ENCODE measurements at places on chromosomes 5 and 9. TPM values are rescaled to one million over a fixed set of nuclear protein-coding genes. Genes with fewer than 3 reads are reported as not detected.

The TMOD1 gene
- total RNA-seq = 1.5 TPM

The SEC24A gene
- total RNA-seq = 22.6 TPM

GRCh38 chr9:3920604-3921582, 379.0 kb downstream of the GLIS3 start:
- H3K27ac ChIP-seq = no peak overlapping the region
- H3K4me1 ChIP-seq = no peaks in the 10 kb centered on the region
- peaks cover 3% of the 10 kb centered on the region for H3K27me3 ChIP-seq
- peaks cover 2% of the 10 kb centered on the region for H3K36me3 ChIP-seq
- no peak for DNase-seq

DNA sequence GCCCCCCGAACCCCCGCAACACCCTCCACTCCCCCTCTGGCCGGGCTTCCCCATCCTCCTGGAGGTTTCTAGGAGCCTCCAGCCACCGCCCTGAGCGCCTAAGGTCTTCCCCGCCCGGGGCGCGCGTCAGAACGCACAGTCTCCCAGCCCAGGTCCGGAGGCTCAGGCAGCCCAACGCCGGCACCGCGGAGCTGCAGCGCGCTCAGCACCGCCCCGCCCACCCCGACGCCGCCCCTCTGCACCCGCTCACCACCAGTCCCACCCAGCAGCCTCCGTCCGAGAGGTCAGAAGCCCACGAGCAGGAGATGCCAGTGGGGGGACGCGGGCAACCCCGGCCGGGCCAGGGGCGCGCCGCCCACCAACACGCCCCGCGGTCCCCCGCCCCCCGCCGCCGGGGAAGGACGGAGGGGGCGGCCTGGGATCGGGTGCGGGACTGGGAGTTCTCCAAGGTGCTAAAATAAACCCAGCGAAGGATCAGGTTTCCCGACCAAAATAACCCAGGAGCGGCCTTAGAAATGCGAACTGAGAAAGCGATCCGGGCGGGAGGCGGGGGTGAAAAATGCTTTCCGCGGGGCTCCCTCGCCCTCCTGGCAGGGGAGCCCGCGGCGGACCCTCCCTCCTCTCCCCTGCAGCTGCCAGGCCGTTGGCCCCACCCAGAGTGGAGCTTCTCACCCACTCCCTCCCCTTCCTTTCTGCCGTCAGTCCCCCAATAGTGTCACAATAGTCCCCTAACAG, 6.5 kb upstream of the FAM78A start:
- H3K27me3 ChIP-seq = peaks cover 8% of the 10 kb centered on the region
- no peak for DNase-seq
- H3K4me1 ChIP-seq = peaks cover 16% of the 10 kb centered on the region
- no peak overlapping the region for H3K4me3 ChIP-seq
- no peaks in the 10 kb centered on the region for H3K36me3 ChIP-seq
